Endothelial cell (in vitro differentiated cells): ENCODE measurements at places on chromosomes 3 and 15.

DNA sequence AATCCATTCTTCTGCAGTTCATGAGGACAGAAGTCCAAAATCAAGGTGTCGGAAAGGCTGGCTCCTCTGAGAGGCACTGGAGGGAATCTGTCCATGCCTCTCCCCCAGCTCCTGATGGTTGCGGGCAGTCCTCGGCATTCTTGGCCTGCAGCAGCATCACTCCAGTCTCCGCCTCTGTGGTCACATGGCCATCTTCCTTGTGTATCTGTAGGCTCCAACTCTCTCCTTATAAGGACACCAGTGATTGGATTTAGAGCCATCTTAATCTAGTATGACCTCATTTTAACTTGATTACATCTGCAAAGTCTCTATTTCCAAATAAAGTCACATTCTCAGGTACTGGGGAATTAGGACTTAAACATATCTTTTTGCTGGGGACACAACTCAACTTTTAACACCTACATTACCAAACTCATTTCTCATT is 56.0 kb upstream of the FLNB start:
- no peak for DNase-seq

DNA sequence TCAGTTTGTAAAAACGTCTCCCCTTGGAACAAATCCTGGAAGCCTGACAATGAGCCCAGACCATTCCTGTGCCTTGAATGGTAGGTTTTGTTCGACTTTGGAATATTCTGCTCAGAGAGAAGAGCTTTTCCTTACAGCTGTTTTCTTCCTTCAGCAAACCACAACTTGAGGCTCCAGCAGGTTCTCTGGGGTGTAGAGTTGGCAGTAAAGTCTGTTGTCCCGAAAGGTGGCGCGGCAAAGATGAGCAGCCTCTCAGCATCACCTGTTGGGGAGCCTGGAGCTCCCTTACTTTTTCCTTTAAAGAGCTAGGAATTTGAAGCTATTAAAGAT is 65.4 kb downstream of the BOC start:
- DNase-seq = no peak

DNA sequence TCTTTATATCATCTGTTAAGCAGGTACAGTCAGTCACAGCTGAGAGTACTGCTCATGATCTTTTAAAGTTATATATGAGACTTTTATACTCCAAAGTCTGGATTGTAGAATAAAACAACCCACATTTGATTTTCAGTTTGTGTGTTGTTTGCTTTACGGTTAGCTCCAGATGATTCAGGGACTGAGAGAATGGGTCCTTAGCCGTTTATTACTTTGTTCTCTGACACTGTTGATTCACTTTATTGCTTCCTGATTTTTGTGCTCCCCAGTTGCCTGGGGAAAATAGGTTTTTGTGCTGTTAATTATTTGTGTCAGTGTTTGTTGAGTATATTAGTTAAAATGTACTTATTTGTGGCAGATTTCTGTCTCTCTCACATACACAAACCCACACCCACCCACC is 8.6 kb upstream of the EBLN2 start:
- no peak for DNase-seq

GRCh38 chr15:29570948-29571791 is 251.1 kb downstream of the TJP1 start:
- DNase-seq = peak; percentile 62

- DNase-seq = no peak
Measured at GRCh38 chr3:158167737-158168557, 58.1 kb downstream of the RSRC1 start.

DNA sequence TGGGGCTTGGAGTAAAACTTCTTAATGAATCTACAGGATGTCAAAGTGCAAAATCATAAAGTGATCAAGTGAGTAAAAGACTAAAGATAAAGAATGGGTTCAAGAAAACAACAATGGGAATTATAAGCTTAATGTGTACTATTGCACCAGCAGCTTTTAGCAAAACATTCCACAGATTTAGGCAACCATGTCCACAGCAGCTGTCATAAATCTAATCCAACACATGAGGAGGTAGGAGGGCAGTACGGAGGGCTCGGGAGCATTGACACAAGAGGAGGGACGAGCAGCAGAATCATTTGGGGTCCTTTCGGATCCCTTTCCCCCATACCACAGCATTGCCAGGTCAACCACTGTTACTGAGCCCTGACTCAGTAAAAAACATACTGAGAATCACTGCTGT is 464.3 kb upstream of the WNT5A start:
- no peak for DNase-seq

- no peak for DNase-seq
Measured at GRCh38 chr15:52714968-52715367, 35.8 kb upstream of the ATOSA start.

- no peak for DNase-seq
Measured at GRCh38 chr15:89899295-89899945, 5.6 kb upstream of the AP3S2 start.

DNA sequence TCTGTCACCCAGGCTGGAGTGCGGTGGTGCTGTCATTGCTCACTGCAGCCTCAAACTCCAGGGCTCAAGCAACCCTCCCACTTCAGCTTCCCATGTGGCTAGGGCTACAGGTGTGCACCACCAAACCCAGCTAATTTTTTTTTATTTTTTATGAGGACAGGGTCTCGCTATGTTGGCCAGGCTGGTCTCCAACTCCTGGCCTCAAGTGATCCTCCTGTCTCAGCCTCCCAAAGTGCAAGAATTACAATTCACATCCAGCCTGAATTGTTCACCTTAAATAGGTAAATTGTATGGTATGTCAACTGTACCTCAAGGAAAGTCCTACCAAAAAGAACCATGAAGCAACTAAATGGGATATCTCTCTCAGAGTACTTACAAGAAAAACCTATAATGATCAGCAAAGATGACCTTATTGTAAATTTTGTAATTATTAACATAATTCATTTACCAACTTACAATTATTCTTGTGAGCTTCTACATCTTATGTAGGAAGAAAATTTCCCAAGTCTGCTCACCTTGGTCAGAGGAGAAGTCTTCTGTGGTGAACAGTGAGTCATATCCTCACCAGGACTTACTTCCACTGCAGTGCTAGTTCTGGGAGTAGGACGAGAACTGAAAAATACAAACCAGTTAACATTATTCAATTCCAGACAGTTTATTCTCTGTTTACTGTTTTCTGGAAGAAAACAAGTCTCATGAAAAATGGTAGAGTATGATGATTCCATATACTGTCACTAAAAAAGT is 54.4 kb downstream of the ULK4 start:
- DNase-seq = no peak

GRCh38 chr3:51802106-51802703 is 23.2 kb upstream of the IQCF6 start:
- no peak for DNase-seq

DNA sequence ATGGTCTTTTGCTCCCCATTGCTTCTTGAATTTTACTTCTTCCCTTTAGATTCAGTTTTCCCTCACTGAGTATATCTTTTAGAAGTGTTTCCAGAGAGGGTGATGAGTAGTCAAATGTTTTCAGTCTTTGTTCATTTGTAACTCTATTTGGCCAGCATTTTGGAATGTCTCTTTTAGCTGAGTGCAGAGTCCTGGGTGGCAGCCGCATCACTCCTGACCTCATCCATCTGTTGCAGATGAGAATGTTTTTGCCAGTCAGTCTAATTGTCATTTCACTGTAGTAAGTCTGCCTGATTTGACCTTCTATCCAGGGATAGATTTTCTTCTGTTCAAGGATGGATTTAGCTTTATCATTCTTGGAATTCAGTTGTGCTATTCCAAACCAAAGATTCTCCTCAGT is 7.3 kb downstream of the SRPRB start:
- no peak for DNase-seq

DNA sequence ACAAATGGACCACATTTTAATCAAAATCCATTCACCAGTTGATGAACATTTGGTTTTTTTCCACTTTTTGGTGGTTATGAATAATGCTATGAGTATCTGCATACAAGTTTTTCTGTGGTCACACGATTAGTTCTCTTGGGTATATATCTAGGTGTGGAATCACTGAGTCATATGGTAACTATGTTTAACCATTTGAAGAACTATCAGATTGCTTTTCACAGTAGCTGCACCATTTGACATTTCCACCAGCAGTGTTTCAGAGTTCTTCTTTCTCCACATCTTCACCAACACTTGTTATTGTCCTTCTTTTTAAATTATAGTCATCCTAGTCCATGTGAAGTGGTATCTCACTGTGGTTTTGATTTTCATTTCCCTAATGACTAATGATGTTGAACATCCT is 33.3 kb upstream of the ATG7 start:
- no peak for DNase-seq

- no peak for DNase-seq
Measured at GRCh38 chr3:79362571-79363270, 405.1 kb downstream of the ROBO1 start.

DNA sequence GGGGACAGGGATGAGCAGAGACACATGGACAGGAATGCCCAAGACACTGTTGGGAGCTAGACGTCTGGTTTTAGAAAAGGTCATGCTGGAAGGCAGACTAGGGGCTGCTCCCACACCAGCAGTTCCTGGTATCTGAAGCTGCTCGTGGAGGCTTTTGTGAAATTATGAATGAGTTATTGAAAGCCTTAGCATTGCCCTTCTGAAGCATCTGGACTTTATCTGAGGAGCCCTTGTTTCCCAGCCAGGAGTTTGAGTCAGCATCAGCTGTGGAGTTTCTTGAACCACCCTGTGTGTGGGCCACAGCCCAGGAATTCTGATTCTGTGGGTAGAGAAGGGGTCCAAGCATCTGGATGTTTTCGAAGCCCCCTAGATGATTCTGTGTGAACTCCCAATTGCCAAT is 258.7 kb downstream of the SLCO3A1 start:
- DNase-seq = no peak

DNA sequence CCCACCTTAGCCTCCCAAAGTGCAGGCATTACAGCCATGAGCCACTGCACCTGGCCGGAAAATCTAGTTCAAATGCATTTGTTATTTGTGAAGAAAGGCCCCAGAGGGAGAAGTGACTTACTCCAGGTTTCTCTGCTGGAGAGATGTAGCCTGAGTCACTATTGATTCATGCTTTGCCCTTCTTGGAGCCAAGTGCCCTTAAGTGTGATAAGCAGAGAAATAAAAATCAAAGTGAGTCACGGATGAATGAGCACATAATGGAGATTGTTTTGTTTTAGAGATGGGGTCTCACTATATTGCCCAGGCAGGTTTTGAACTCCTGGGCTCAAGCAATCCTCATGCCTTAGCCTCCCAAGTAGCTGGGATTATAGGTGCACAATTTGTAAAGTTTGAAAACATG is 33.1 kb downstream of the CDC25A start:
- DNase-seq = no peak

- no peak for DNase-seq
Measured at GRCh38 chr3:101720851-101721840, 3.3 kb upstream of the CEP97 start.

- no peak for DNase-seq
Measured at GRCh38 chr3:183284570-183284969, 31.5 kb downstream of the B3GNT5 start.

DNA sequence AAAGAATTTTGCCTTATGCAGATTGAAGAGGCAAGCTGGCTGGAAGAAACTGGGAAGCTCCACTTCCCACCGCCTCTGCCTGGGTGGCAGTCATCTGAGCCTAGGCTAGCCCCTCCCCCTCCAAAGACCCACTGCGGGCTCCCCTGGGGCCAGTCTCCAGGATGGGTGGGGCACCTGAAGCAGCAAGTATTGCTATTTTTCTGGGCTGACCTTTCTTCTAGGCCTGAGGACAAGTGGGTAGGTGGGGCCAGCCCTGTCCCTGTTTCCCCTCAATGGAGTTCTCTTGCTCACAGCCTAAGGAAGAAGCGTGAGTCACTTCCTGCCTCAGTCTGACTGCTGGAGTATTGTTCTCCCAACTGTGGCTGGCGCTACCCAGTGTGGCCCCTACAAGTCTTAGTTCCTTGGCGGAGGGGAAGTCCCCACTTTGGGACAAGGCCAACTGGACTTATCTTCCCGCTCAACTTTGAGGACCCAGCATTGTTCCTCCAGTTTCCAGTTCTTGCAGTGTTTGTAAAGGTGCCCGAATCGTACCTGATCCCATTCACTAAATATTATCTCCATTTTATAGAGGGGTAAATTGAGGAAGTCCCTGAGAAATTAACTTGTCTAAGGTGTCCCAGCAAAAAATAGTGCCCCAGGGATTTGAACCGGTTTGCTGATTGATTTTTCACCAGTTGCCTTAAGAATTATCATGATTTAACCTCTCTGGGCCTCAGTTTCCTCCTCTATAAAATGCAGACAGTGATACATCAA is 1.4 kb downstream of the FURIN start:
- DNase-seq = peak; percentile 54

- DNase-seq = no peak
Measured at GRCh38 chr3:117141812-117142211, 432.2 kb downstream of the TUSC7 start.
